ENCODE measurements at places on chromosomes 3 and 15.

DNA sequence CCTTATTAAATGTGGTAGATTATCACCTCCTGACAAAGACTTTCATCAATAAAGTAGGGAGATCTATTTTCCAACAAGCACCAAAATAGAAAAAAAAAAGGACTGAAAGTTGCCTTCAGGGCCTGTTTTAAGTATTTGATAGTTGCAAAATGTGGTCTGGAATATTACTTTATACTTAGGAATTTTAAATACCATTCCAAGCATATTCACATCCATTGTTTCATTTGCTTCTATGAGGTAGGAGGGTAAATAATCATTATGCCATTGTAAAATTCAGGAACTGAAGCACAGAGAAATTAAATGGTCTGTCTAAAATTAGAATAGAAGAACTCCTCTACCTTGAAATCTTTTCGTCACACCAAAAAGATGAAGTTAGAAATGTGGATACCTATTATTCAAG is 110.0 kb downstream of the TMCC1 start:
- DNase-seq = peak; percentile 33

- no peak for DNase-seq
These were observed 49.0 kb upstream of the DCLK3 start for GRCh38 chr3:36813305-36813704.

GRCh38 chr15:76056931-76057330 is 2.9 kb upstream of the TMEM266 start:
- no peak for DNase-seq

DNA sequence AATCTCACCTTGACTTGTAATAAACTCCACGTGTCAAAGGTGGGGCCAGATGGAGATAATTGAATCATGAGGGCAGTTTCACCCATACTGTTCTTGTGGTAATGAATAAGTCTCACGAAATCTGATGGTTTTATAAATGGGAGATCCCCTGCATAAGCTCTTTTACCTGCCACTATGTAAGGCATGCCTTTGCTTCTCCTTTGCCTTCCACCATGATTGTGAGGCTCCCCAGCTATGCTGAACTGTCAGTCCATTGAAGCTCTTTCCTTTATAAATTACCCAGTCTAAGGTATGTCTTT is 45.5 kb downstream of the SUCNR1 start:
- no peak for DNase-seq

DNA sequence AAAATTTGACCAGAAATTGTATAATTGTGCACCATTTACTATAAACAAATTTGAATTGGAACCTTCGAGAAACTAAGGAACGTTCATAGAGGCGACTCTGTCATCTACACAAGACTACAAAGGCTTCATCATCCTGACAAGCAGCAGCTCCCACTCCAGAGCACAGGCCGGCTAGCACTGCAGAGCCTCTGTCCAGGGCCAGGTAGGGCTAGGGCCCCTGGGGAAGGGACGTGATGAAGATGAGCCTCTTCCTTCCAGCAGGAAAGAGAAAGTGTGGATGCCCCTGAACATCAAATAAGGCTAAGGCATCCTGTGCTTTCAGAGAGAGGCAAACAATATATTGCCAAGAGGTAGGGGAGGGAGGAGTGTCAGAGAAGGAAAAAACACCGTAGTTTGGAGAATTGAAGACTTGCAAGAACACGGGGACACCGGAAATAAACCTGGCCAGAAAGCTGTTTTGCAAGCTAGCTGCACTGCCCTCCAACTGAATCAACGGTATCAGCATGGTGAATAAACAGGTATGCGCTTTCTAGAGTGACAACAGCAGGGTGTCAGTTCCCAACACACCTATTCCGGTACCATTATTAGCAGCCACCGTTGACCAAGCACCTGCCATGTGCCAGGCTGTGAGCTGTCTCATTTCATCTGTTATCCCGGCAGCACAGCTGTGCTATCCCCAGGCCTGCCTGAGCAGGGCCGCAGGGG is 12.4 kb downstream of the XXYLT1 start:
- no peak for DNase-seq

DNA sequence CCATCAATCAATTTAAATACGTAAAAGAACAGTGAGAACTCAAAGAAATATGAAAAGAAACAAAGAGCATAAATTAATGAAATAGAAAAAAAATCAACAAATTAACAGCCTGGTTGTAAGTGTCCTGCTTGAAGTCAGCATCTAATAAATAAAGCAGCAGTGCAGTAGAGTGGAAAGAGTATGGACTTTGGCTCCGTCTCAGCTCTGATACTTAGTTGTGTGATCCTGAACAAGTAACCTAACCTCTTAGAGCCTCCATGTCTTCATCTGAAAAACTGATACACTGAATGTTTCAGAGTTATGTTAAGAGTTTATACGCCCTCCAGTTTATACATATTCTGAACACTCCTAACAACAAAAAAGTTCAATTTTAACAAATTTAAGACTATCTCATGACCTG is 44.6 kb downstream of the TFDP2 start:
- DNase-seq = no peak

DNA sequence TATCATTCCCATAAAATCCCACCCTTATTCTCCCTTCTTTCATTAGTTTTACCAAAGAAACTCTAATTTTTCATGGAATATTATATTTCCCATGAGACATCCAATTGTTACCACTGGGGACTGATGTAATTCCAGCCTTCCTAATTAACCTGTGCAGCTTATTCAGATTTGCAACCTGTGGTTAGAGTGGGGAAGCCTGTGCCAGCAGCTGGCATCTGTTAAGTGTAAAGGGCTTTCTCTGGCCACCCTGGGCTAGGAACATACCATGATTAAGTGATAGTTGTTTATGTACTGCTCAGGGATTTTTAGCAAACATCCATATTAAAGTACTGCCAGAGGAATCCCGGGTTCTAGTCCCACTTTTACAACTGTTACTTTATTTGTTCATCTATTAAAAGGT is 78.2 kb downstream of the TPRG1 start:
- no peak for DNase-seq

DNA sequence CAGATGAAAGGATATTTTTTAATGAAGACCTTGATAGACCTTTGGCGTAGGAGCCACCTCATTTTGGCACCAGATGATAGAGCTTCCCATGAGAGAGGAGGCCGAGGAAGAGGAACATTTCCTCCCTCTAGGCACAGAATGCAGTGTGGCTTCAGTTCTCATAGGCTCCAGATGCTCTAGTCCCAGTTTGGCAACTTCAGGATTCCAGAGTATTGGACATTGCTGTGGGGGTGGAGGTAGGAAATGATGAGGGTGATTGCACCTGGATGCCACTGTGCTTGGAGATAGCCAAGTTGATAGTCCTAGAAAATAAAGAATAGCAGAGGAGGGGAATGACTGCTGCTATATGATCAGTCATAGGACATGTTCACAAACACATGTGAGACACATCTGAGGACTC is 58.3 kb upstream of the KY start:
- DNase-seq = no peak

DNA sequence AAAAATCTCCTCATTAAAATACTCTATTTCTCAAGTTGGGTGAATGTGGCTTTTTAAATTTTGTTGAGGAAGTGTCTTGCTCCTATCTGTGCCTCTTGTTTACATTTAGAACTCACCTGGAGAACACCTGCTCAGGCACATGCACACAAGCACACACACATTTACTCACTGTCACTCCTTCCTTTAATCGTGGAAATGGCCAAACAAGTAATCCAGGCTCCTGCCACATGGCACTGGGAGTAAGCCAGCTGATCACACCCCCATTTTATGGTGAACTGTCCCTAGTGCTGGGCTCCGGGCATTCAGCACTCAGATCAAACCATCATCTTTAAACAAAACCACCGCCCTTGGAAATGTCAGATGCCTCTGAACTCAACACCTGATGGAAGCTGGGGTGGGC is 204.7 kb upstream of the BHLHE40 start:
- DNase-seq = no peak

GRCh38 chr3:148707601-148708380 is 10.1 kb downstream of the AGTR1 start:
- DNase-seq = peak; percentile 84

DNA sequence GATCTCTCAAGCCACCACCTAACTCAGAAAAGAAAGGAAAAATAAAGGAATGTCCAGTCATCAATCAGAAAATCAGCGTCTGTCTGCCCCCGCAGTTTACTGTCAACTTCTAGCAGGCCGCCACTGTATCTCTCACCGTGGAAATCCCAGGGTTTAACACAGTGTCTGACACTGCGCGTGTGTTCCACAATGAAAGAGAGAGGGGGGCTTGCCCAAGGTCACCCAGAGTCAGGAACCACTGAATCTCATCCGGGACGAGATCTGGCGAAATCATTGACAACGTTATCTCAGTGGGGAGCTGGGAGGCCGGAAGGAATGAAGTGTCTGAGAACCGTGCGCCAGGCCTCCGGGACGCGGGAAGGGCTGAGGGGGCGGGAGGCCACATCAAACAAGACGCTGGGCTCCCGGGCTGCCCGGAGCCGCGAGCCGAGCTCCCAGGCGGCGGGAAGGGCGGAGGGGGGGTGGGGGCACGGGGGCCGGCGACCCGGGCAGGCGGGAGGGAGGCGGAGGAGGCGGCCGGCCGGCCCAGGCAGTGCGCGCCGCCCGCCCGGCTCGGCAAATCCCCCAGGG is 2.2 kb upstream of the HES1 start:
- DNase-seq = peak; percentile 70

DNA sequence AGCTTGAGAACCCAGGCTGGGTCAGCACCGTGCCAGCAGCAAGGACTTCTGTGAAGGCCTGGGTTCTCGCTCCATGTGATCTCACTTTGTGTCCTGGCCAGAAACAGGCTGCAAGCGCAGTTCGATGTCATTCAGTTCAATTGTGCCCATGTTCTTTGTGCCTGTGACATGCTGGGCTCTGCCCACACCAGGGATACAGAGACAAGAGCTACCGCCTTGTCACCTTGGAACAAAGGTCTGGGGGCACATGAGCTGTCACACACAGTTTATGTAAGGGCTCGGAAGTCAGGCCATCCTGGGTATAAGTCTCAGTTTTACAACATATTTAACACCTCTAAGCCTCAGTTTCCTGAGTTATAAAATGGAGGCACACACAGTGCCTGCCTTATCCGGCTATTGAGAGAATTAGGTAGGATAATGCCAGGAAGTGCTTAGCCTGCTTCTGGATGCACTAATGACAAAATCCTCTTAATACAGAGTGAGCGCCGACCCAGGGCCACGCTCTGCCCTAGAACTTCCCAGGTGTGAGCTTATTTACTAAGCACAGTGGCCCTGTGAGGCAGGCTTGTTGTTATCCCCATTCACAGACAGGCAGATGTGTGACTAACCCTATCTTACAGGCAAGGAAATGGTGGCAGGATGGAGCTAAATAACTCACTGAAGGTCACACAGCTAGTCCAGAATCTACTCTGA is 50.4 kb upstream of the LIMD1 start:
- DNase-seq = no peak

- no peak for DNase-seq
These were observed 26.4 kb downstream of the BCL2L10 start for GRCh38 chr15:52086011-52086786.

DNA sequence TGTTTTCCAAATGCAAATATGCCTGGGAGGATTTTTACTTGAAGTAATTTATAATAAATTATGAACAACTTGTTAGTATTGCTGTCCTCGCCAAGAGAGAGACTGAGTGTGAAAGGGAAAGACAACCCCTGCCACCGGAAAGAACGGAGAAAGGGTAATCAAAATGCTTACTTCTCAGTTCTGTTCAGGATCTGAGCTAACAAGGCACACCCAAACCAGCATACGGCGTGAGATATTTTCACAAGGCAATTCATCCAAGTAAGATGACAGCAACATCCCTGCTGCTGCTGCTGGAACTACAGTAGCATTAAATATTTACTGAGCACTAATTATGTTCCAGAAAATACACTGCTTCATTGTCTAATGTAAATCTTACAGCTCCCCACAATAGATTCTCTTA is 96.1 kb downstream of the KBTBD8 start:
- peak; percentile 14 for DNase-seq

- DNase-seq = peak; percentile 53
These were observed 682 bp downstream of the CLDND1 start for GRCh38 chr3:98521897-98522543.

- DNase-seq = peak; percentile 71
These were observed 47.8 kb downstream of the SPRED1 start for GRCh38 chr15:38300395-38300794.

All from fibroblast of upper back skin (primary cell).